ENCODE measurements at places on chromosomes 7 and 10.
A peak's percentile ranks its signal among the peaks of the same experiment; 100 is the strongest.

DNA sequence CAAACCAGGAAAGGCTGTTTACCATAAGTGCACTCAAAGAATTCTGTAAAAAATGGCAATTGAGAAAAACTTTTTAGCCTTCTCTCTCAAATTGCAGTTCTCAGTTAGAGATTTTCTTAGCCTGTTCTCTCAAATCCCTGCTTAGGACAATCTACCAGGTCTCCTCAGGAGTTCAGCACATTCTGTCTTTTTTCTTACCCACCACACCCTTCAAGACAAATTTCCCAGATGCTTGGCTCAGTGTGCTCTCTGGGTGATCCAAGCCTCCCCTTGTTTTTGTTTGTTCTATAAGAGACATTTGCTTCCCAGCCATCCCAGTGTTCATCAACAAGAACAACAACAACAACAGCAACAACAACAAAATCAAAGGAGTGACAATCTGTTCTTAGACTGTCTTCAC, 87.3 kb downstream of the MACC1 start:
- no peak for DNase-seq

DNA sequence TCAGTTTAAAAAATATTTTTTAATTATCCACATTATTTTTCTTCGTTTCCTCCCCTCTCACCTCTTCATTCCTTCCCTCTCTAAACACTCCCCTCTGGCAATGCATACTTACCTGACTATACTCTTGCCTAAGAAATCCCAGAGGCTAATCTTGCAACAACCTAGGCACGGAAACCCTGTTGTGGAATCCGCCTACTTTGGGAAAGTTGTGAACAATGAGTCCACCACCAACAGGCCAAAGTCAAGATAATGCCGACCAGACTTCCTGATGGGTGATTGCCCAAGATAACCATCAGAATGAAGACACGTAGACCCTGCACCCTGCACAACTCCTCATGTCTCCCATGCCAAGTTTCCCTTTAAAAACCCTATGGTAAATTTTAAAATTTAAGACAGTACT, 521.5 kb downstream of the KIF20B start:
- no peak for DNase-seq

- no peak for DNase-seq
These were observed 236.2 kb downstream of the DGKB start for GRCh38 chr7:14666304-14666703.

DNA sequence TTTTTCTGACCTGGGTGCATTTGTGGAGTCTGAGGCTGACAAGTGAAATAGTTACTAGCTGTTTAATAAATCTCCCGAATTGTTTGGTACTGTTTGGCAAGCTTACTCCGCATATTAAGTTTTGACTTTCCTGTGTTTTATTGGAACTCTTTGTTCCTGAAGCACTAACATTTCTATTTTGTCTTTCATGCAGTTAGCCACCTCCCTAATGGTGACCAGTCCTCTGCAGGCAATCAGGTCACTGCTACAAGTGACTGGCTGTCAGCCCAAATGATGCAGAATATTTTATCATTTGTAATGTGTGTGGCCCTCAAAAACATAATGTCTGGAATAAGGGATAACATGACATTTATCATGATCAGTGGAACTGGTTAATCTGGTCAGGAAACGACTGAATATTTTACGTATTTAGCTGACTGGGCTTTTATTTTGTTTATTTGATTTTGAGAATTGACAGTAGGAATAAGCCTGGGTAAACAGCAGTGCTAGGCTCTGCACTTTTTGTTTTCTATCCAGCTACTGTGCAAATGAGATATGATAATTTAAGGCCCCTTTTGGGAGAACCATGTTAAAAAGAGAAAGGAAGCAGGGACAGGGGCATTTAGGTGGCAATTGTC, 82.9 kb downstream of the ST7 start:
- no peak for DNase-seq

- peak; percentile 63 for DNase-seq
These were observed 112.5 kb downstream of the MAD1L1 start for GRCh38 chr7:2120251-2120660.

DNA sequence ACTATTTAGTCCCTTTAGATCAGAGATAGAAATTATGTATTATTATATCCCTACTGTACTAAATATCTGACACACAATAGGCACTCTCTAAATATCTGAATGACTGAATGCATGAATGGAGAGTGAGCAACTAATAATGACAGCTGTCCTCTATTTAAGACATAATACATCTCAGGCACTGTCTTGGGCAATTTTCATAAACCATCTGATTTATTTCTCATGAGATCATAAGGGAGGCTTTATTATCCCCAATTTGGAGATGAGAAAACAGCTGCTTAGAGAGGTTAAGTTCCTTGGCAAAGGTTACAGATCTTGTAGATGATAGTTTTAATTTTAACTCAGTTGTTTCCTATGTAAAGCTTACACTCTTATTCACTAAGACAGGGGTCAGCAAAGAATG, 570.6 kb downstream of the GRM8 start:
- no peak for DNase-seq

DNA sequence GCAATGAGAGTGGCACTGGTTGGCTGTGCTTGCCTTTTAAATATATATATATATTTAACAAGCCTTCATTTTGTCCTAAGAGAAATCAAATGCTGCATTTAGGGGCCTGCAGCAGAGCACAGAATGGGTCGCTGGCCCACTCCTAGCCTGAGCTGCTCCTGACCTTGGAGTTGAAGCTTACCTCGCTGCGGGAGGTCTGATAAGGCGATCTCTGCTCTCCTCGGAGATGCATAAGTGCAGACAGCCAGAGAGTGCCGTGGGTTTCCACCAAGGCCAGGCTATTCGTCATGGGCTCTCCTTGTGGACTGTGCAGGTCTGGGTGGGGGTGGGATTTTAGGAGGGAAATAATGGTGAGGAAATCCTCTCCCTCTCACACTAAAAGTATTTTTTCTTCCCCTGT, 99.5 kb upstream of the IKZF1 start:
- DNase-seq = no peak

GRCh38 chr7:158389514-158390425, 197.9 kb downstream of the PTPRN2 start:
- no peak for DNase-seq

DNA sequence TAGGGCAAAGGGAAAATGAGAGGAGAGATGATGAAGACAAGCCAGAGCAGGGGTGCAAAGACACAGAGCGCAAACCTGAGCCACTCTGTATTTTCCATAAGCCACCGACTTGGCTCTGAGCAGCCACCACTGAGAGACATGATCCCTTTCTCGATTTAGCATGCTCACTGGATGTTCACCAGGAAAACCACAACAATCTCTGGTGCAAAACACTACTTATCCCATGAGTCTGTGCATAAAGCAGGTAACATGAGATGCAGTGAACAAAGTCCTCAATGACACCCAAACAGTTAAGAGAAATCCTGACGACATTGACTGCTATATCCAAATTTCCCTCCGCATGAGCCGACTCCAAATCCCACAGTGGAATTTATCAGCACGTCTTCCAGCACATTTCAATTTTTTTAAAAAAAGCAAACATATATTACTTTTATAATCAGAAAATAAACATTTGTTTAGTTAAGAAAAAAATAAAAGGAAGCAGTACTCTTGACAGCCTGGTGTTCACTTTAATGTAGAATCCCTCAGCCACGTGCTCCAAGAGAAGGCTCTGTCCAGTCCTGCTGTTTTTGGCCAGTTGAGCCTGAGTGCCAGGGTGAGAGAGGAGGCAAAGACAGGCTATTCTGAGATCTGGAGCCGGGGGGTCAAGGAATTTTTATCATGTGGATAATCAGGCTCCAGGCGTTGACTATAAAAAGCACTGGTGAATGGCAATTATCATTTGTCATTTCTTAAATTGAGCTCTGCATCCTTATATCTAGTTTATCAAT, 238.4 kb downstream of the KCNMA1 start:
- no peak for DNase-seq

DNA sequence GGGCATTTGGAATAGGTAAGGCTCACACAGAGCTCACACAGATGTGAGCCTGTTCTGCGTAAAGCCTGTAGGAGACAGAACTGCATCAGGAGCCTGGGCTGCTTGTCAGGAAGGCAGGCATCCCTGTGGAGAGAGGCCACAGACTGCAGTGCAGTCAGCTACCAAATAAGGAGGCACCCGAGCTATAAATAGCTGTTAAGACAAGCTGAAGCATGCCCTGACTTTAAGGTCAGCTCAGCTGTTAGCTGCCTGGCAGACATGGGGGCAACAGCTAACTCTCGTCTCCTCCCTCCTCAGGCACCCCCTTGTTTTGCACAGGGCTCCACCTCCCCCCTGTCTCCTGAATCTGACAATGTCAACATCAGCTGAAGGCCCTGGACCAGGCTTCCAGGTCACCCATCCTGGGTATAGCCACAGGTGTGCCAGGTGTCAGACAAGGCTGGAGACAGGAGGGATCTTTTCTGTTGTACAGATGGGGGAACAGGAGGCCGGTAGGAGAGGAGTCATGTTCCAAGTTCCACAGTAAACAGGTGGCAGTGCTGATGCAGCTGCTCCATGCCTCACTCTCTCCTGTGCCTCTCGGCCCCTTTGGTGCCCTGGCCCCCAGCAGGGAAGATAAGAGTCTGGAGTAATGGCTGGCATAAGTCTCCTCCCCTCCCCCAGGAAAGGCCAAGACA, 27.6 kb upstream of the MKRN1 start:
- no peak for DNase-seq

- DNase-seq = no peak
These were observed 141.5 kb upstream of the PPP2R2D start for GRCh38 chr10:131759347-131759746.

GRCh38 chr7:27586825-27587224, 75.9 kb downstream of the HIBADH start:
- DNase-seq = no peak

GRCh38 chr7:107937531-107937930, 46.5 kb downstream of the DLD start:
- no peak for DNase-seq

GRCh38 chr7:151794508-151795167, 82.3 kb downstream of the PRKAG2 start:
- DNase-seq = no peak

- no peak for DNase-seq
These were observed 252.6 kb upstream of the SMIM30 start for GRCh38 chr7:113370910-113371309.

DNA sequence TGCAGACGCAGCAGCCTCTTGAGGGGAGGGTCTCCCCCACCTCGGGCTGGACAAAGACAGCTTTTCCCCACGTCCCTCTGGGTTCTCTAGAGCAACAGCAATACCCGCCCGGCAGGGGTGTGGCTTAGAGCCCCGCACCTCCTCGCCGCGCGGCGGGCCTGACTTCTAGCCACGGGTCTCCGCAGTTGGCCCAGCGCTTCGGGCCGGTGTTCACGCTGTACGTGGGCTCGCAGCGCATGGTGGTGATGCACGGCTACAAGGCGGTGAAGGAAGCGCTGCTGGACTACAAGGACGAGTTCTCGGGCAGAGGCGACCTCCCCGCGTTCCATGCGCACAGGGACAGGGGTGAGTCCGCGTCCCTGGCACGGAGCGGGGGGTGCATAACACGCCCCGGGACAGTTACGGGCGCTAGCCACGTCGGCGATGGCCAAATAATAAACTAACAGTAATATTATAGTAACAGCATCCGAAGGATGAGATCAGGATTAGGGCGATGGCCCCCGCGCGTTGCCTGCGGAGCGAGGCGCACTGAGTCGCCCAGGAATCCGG, 1.2 kb downstream of the CYP2E1 start:
- DNase-seq = no peak

GRCh38 chr10:126126023-126126422, 229.7 kb downstream of the FANK1 start:
- no peak for DNase-seq

DNA sequence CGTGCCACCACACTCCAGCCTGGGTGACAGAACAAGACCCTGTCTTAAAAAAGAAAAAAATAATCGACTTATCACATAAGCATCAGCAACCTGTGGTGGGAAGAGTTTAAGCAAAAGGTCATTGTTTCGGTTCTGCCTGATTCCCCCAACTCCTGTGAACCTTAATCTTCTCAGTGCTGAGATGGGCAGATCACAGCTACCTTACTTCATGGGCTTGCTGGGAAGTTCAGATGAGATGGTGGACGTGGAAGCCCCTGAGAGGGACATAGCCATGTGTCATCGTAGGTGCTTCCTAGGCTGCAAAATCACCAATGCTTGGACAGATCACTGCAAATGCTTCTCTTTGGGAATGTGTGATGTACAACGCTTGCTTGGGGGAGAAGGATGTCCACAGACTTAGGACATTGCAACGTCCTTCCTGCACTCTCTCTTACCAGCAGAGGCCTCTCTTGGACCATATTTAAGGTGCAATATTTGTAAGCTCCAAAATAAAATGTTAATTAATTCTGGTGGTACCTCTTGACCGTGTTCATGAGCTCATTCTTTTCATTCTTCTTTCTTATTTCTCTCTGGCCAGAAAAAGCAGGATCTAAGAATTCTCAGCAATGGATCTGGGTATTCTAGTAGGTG, 8.6 kb downstream of the GJD4 start:
- no peak for DNase-seq

GRCh38 chr10:4101918-4102654, 317.1 kb upstream of the KLF6 start:
- DNase-seq = no peak

DNA sequence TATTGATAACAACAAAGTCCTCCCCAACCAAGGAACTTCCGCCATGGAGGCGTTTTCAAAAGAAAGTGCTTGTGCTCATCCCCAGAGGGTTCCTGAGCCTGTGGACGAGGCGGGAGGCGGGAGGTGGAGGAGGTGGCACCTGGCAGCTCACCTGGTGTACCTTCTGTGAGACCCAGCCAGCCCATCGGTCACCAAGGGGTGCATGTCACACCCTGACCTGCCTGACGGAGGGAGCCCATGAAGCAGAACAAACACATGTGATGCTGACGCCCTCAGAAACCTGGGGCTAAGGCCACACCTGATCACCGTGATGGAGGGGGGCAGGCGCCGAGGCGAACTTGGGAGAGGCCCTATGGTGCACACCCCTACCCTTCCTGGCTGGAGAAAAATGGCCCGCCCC, 458.8 kb downstream of the DNAJB6 start:
- no peak for DNase-seq

- DNase-seq = no peak
These were observed 32.7 kb downstream of the ABCB5 start for GRCh38 chr7:20647908-20648776.

GRCh38 chr7:101237206-101238067, at the start of gene CLDN15:
TSS of gene CLDN15 (minus strand) at chr7:101237802. CDS start at chr7:101237581, 221 bp downstream.
- DNase-seq = no peak

DNA sequence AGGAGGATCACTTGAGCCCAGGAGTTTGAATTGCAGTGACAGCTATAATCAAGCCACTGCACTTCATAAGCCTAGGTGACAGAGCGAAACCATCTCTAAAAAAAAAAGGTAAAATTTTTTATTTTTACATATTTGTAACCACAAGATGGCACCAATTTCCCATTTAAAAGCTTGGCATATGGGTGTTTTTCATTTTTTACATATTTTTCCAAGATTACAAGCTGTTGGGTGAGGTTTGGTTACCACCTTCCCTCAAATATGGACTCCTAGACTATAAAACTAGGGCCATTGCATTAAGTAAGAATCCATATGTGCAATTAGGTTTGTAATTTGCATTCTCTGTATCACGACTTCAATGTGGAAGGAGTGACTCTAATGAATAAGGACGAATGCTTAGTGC, 129.3 kb upstream of the ACBD5 start:
- no peak for DNase-seq

- no peak for DNase-seq
These were observed 1106.0 kb upstream of the AUTS2 start for GRCh38 chr7:68492359-68492690.

All from CD4-positive, alpha-beta T cell treated with Interleukin-12 subunit alpha and Interleukin-12 subunit beta, for 1 hour (primary cell).